ENCODE measurements at places on chromosomes 13 and 19. TPM values are rescaled to one million over a fixed set of nuclear protein-coding genes. Genes with fewer than 3 reads are reported as not detected.

SPIB gene
- total RNA-seq: 0.72 TPM

LILRA6 gene
- 4.3 TPM for total RNA-seq

CD209 gene
- 17.8 TPM for total RNA-seq

PLA2G4C gene
- 9.1 TPM for total RNA-seq

FAM216B gene
- total RNA-seq: 1.2 TPM

RNF17 gene
- not detected for total RNA-seq
